ENCODE measurements at places on chromosomes 6 and 20.
A peak's percentile ranks its signal among the peaks of the same experiment; 100 is the strongest.

DNA sequence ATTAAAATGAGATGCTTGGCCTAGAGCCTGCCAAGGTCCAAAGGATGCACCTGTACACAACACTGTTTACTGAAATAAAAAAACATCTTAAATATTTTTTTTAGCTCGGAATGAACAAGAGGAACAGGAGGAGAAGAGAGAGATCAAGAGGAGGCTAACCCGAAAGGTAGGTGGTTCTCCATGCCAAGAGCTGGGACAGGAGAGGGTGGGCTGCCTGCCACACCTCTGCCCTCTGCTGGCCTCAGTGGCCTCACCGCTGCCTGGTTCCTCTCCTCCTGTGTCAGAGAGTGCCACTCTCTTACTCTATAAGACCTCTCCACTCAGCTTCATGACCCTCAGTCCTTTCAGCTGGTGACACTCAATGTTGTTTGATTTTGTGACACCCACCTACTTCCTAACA lies 50.2 kb downstream of the TBC1D7 start:
- DNase-seq: no peak

DNA sequence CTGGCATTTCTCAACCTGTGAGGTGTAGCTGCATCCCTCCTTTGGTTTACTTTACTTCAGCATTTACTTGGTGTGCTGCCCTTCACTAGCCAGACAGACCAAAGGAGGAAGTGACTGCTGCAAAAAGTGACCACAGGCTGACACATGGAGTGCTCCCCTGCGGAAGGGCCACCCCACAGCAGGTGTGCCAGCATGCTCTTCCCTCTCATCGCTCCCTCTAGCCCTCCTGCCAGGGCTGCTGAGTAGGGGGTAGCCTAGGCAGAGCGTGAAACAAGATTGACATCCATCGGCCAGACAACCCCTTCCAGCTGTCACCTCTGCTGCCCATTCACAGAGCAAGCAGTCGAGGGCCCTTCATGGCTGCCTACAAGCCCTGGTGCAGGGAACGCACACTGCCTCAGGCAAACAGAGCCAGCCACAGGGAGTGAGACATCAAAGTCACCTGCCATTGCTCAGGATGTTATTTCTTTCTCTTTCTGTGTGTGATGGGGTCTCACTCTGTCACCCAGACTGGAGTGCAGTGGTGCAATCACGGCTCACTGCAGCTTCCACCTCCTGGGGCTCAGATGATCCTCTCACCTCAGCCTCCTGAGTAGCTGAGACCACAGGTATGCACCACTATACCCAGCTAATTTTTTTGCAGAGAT lies 102.0 kb upstream of the RPS6KA2 start:
- DNase-seq: peak; percentile 20

- no peak for DNase-seq
Observed at GRCh38 chr6:39884696-39885095, 49.6 kb downstream of the MOCS1 start.

GRCh38 chr20:19943061-19943521 lies 74.1 kb upstream of the NAA20 start:
- DNase-seq: no peak

GRCh38 chr6:114785235-114786127 lies 442.7 kb upstream of the HS3ST5 start:
- no peak for DNase-seq

GRCh38 chr6:21441386-21441785 lies 152.2 kb upstream of the SOX4 start:
- no peak for DNase-seq

DNA sequence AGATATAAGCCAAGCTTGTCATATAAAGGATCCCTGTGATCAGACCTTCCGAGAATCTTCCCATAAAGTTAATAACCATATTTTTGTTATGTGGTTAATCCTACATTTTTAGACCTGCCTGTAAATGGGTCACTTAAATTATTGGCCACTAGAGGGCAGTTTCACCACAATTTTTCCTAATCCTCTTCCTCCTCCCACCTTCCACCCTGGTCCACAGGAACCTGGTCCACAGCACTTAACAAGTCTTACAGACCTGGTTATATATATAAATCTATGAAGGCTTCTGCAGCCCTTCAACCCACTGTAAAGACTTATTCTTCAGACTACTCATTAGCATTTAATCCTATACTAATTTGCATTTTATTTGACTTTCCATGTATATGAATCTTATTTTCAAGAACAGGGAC lies 28.3 kb downstream of the MRS2 start:
- DNase-seq: no peak
